ENCODE measurements at places on chromosomes 13 and 19. TPM values are rescaled to one million over a fixed set of nuclear protein-coding genes. Genes with fewer than 3 reads are reported as not detected.

- no peak for DNase-seq
Observed at GRCh38 chr13:88752041-88752440, 1080.9 kb downstream of the SLITRK5 start.

GRCh38 chr13:95298971-95299621 lies 2.2 kb downstream of the ABCC4 start:
- DNase-seq: no peak

- DNase-seq: peak; percentile 79
Observed at GRCh38 chr19:47240996-47241918, 10.3 kb upstream of the BBC3 start.

- DNase-seq: no peak
Observed at GRCh38 chr19:47284324-47284899, 9.7 kb downstream of the INAFM1 start.

GRCh38 chr13:71873418-71874247 lies 6.6 kb upstream of the DACH1 start:
- DNase-seq: no peak

GRCh38 chr19:32061315-32061714 lies 284.1 kb upstream of the ZNF507 start:
- DNase-seq: no peak

GRCh38 chr13:110228936-110229904 lies 77.7 kb downstream of the COL4A1 start:
- DNase-seq: no peak

DNA sequence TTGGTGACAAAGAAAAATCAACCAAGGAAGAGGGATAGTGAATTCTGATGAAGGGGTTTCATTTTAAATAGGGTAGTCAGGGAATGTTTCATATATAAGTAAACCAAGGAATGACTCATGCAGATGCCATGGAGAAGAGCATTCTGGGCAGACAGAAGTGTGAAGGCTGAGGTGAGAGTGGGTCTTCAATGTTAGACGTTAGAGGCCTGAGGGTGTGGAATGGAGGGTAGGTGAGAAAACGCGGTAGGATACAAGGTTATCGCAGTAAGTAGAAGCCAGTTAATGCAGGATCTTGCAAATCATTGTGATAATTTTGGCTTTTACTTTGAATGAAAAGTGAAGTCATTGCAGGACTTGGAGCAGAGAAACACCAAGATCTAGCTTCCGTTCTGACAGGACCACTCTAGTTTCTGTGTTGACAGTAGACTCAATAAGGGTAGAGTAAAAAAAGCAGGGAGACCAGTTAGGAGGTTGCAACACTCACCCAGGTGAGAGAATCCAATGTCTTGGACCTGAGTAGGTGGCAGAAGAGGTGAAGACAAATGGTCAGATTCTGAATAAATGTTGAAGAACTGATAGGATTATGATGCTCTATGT lies 225.2 kb upstream of the TMTC4 start:
- no peak for DNase-seq

DNA sequence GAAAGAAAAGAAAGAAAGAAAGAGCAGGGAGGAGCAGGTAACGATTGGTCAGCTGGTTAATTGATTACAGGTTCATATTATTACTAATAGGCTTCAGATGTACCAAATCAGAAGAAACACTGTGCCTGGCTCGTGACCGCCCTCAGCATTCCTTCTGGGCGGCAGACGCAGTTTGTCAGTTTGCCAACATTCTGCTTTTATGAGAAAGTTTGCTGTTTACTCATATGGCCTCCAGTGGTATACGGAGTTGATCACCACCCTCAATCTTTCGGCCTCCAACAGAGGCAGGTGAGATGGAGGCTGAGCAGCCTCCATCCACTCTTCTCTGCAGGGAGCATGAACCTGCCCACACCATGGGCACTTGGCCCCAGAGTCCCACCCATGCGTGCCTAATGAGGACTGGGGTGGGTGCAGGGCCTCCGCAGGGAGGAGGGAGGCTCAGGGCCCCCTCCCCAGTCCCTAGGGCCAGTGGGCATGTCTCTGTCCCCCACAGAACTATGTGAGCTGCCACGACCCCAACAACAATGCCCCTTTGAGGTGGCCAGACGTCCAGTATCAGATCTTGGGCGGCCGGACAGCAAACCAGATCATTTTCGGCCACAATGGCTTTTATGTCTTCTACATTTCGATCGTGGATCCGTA lies 8.8 kb downstream of the PRR22 start:
- DNase-seq: no peak

DNA sequence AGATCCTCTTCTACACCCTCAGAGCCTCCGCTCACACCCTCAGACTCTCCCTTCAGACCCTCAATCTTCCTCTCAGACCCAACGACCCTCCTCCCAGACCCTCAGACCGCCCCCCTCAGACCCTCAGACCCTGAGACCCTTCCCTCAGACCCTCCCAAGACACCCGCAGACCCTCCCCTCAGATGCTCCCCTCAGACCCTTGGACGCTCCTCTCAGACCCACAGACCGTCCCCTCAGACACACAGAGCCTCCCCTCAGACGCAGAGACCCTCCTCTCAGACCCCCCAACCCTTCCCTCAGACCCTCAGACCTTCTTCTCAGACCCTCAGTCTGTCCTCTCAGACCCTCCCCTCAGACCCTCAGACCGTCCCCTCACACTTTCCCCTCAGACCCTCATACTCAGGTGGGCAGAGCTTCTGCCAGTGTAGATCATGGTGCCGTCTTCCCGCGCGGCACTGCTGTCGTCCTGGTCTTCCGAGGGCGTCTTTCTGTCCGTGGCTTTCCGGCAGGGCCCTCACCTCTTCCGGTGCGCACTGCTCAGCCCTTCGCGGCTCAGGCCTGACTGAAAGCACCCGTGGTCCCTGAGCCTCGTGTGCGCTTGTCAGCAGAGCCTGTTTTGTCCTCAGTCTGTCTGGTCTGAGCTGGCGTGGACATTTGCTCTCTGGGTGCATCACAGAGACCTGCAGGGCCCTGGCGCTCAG lies 18.9 kb upstream of the TFDP1 start:
- no peak for DNase-seq

DNA sequence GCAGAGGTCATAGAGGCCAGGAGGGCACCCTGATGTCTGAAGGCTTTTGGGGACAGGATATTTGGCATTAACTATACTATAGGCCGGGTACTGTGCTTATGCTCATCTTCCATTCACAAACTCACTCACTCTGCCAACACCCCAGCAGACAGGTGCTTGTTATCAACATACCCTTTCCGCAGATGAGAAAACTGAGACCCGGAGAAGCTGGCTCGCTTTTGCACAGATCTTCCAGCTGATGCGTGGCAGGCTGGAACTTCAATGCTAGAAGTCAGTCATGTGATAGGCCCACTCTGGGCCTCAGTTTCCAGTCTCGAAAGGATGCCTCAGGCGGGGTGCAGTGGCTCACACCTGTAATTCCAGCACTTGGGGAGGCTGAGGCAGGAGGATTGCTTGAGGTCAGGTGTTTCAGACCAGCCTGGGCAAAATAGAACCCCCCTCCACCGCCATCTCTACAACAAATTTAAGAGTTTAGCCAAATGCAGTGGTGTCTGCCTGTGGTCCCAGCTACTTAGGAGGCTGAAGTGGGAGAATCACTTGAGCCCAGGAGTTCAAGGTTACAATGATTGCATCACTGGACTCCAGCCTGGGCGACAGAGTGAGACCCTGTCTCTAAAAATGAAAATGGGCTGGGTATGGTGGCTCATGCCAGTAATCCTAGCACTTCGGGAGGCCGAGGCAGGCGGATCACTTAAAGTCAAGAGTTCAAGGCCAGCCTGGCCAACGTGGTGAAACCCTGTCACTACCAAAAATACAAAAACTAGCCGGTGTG lies 9.5 kb downstream of the CNN1 start:
- DNase-seq: no peak

DNA sequence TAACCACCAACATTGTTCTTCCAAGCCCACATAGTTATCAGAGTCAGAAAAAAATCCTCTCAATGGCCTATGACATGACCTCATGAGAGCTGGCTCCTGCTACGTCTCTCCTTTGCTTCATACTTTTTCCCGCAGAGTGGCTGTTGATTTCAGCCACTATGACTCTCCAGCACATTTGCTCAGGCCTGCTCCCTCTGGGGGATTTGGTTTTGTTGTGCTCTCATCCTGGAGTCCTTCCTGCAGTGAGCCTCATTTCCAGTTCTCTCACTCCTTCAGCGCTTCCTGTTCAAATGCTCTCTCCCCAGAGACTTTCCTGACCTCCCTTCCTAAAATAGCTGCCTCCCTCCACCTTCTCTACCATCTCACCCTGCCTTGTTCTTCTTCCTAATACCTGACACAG lies 72.0 kb upstream of the USP29 start:
- no peak for DNase-seq

DNA sequence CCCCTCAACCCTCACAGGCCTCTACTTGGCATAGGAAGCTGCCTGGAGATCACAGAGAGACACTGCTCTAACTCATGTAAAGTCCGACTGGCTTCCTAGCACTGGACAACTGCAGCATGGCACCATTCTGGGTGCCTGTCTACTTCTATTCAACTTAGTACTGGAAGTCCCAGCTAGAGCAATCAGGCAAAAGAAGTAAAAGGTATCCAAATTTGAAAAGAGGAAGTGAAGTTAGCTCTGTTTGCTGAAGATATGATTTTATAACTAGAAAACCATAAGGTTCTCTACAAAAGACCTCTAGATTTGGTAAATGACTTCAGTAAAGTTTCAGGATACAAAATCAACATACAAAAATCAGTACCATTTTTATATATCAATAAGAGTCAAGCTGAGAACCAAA lies 1017.6 kb downstream of the PCDH9 start:
- no peak for DNase-seq

Gene YJEFN3
- total RNA-seq: 2.7 TPM

Gene GPR12
- total RNA-seq: 0.18 TPM

Gene PALM3
- 0.50 TPM for total RNA-seq
